Stimulated activated CD8-positive, alpha-beta memory T cell treated with anti-CD3 and anti-CD28 coated beads, Interleukin-7, amount 100 ng/mL, for 1 hour (primary cell): ENCODE measurements at places on chromosomes 13 and 19.

DNA sequence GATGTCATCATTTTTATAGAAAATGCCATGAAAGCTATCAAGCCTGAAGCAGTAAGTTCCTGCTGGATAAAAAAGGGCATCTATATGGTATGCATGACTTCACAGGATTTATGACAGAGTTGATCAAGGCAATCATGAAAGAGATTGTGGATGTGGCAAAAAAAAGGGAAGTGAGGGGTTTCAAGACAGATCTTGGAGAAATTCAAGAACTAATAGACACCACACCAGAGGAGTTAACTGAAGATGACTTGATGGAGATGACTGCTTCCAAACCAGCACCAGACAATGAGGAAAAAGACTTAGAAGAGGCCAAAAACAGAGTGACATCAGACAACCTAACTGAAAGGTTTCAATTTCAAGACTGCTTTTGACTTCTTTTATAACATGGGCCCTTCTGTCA, 691.1 kb upstream of the SLC10A2 start:
- no peak for DNase-seq

DNA sequence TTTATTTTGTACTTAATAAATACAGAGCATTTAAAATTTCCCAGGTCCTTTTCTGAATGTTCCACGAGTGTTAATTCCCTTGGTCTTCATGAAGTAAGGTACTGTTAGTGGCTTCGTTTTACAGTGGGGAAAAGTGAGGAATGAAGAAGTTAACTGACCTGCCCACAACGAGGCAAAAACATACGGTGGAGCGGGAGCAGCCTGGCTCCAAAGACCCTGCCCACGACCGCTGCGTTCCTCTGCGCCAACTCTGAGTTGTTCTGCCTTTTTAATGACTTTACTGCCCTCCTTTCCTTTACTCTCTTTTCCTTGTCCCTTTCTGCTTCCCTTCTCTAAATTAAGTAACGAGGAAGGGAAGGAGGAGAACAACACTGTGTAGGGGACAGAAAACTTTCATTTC, 392.9 kb downstream of the PCDH9 start:
- no peak for DNase-seq

- DNase-seq = no peak
These were observed 9.2 kb downstream of the PGPEP1 start for GRCh38 chr19:18349524-18350128.

DNA sequence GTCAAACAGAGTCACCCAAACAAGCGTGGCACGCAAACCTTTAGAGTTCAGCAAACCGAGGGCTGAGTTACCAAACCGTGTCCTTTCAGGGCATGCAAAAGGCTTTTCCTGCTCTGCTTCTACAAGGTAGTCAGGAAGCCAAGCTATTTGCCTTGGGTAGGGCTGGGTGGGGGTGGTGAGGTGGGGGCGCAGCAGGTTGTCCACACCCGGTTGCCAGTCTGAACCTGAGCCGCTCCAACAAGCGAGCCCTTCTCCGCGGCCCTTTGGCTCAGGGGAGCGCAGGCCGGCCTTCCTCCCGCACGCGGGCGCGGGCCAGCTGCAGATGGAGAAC, 347 bp upstream of the CLDN10 start:
- no peak for DNase-seq

DNA sequence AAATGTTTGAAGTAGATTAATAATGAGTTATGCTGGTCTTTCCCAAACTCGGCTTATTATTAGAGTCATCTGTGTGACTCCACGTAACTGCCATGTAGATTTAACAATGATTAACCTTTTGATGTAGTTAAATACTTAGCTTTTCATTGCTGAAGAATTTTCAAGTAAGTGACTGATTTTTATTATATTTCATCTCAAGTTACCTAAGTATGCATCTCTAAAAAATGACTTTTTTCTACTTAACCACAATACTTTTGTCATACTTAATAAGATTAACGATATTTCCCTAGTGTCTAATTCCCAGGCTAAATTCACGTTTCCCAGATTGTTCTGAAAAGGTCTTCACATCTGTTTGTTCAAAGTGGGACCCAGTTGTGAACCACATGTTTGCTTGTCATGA, 17.8 kb downstream of the BIVM start:
- DNase-seq = no peak

GRCh38 chr13:109667056-109667455, 119.3 kb downstream of the IRS2 start:
- no peak for DNase-seq

DNA sequence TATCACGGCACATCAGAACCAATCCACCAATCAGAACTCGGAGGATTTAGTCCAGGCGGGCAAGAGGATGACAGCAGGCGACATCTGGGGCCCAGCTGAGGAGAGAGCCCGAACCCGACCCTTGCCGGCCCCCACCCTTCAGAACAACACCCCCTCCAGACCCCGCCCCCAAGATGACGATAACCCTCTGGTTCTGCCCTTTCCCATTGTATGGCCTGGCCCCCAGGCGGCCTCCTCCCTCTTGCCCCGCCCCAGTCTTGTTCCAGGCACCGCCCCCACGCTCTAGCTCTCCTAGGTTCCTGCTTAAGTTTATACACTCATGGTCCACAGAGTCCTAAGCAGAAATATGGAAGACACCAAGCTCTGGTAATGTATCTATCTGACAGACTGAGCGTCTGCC, 2.8 kb upstream of the ZNF83 start:
- no peak for DNase-seq

DNA sequence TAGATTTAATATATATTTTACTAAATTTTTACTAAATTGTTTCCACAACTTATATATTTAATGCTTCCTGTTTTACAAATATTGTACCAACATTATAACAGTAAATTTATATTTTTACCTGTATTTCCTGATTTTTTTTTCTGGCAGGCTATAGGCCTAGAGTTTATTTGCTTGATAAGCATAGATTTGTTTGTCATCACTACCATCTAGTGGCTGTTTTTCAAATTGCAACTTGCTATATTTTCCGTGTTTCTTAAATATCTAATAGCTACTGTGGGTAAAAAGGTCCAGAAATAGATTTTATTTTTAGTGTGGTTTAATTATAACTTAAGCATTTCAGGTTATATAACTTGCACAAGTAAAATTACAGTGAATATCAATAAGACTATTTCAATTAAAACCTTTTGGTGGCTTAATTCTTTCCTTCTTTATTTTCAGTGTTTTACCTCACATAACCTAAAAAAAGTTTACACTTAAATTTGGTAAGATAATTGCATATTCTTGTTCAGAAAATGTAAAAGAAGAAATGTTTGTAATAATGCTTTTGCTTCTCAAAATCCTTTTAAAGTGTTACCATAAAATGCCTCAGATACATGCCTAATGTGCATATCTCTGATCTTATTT, 60.6 kb downstream of the NDFIP2 start:
- DNase-seq = no peak

DNA sequence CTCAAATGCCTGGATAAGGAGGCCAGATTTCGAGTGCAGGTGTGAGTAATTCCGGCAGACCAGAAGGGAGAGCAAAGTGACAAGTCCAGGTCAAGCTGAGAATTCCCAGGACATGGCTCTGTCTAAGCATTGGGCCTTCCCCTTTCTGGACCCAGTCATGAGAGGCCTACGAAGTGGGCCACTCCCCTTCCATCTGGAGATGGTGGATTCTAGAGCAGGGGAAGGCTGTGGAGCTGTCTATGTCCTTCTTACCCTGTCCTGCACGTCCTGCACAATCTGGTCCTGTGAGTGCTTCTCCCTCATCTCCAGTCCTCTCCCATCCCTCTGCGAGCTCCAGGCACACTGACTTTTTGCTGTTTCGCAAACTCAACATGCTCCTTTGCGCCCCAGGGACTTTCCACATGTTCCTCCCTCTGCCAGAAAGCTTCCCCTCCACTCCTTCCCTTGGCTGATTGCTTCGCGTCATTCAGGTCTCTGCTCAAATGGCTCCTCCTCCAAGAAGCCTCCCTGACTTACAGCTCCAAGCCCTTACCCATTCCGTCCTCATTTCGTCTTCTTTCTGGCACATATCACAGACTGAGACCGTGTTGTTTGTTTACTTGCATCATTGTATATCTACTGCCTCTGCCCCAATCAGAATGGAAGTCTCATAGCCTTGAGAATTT, 193.2 kb downstream of the URI1 start:
- DNase-seq = no peak

GRCh38 chr19:4066682-4067395, at the start of gene ZBTB7A:
Gene ZBTB7A (minus strand): TSS chr19:4066899. CDS start chr19:4055232, 11,667 bp downstream.
- peak; percentile 58 for DNase-seq
